ENCODE measurements at places on chromosomes 2 and 18. TPM values are rescaled to one million over a fixed set of nuclear protein-coding genes. Genes with fewer than 3 reads are reported as not detected.

DNA sequence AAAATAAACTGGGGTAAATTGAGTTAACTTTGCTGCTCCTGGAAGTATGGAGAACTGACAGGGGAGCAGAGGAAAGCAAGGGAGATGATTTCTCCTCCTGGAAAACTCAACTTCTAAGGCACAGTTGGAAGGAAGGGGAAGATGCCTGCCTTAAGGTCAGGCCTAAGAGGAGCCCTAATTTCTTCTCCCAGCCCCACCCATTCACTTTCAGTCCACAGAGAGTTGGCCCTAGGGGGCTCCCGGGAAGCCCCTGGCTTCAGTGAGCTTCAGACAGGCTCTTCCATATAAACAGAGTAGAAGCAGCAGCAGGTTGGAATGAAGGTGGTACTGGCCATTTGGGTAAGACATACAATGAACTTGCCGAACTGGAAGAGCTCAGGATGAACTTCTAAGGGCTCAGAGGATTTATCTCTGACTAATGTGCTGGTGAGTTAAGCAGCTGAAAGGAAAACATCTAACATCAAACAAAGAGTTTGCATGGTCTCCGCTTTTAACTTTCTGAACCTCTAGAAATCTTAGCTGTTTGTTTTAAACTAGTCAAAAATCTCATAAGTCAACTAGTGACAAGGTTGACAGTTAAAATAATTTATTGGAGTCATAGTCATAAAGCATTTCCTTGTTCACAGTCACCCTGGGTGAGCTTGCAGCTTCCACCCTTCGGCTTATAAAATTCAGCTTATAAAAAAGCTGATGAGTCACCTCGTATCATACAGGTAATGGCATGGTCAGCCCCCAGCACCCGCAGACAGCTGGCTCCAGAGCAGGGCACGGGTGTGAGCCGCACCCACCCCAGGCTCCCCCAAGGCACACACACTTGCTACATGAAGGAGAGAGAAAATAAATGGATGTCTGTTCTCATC lies 9.8 kb downstream of the MALL start:
- DNase-seq, result no peak

GRCh38 chr2:158795195-158795924 lies at the start of gene DAPL1:
Gene DAPL1 (plus strand): TSS chr2:158795317. CDS start chr2:158795373, 56 bp downstream.
- DNase-seq, result no peak

GRCh38 chr2:48750128-48750739 lies 5.3 kb downstream of the LHCGR start:
- DNase-seq, result no peak

DNA sequence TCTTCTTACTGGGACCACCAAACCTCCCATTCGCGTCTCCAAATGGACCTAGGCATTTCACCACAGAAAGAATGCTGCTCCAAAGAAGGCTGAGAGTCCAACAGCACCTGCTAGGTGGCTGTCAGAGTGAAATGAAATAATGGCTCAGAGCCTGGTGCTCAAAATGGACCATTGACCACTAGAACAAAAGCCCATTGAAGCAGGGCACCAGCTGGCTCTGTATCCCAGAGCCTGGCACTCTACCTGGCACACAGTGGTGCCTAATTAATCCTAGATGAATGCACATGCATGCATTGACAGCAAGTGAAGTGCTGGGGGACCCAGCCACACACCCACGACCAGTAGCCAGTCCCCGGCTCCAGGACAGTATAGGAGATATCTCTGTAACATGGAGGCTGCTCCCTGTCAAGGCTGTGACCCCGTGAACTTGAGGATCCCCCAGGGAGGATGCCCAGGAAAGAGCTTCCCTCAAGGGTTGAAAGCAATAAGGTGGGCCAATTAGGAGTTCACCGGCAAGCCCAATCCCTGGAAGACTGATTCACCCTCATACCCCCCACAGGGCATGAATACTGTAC lies 261.3 kb downstream of the TNS1 start:
- DNase-seq, result no peak

DNA sequence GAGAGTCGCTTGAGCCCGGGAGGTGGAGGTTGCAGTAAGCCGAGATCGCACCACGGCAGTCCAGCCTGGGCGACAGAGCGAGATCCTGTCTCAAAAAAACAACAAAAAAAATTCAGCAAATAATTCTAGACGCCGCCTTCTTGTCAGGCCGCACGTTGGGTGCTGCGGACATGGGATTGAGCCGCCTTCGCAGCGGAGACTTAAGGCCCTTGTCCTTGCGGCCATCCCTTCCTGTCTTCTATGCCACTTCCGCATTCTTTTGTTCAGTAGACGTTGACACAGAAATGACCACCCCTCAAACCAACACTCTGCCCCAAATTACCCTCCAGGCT lies 15.8 kb downstream of the PTPN18 start:
- DNase-seq, result no peak

- no peak for DNase-seq
Measured at GRCh38 chr2:224984637-224985036, 57.6 kb downstream of the DOCK10 start.

DNA sequence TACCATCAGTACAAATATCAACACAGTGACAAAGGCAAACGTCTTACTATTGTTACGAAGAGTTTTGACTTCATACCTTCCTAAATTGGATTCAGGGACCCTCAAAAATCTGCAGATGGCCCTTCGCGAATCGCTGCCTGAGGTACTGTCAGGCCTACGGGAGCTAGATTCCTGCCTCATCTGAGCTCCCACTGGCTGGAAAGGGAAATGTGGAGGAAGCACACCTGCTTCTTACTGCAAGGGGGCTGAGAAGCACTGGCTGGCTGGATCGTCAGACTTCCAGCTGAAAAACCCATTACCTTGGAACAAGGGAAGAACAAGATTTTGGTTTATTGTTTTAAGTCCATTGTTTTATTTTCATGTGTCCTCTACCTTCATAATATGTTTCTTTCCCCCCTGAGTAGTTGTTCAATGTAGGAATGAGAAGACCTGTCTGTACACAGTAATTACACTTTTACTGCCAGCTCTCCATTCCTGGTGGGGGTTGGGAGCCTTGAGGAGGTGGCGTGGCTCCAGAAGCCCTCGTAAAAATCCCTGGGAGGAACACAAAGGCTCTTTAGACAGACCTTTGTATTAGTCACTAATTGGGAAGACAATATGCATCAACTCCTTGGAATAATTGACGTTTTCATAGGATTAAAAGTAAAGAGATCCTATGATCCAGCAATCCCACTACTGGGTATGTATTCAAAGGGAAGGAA lies 124.1 kb upstream of the NOSTRIN start:
- DNase-seq, result no peak

GRCh38 chr18:3653263-3653850 lies 203.4 kb downstream of the TGIF1 start:
- DNase-seq, result no peak

GRCh38 chr2:114011713-114012112 lies 121.8 kb downstream of the ACTR3 start:
- DNase-seq, result no peak

- no peak for DNase-seq
Measured at GRCh38 chr2:88521445-88522073, 69.1 kb upstream of the FOXI3 start.

DNA sequence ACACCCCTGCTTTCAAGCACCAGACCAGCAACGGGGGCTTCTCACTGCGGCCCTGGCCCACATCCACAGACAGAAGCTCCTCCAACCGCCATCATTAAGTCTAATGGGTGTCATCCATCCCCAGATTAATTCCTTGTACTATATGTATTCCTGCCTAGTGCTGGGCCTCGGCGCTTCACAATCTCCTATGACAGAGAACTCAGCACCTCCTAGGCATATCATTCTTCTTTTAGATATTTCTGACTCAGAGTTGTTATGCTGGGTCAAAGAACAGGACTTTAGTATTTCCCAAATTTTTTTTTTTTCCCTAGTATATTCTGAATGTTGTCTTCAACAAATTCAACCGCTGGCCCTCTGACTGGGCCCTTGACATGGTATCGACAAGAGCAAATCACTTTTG lies 83.2 kb upstream of the TFCP2L1 start:
- no peak for DNase-seq

- no peak for DNase-seq
Measured at GRCh38 chr2:225471039-225471438, 71.5 kb downstream of the NYAP2 start.

DNA sequence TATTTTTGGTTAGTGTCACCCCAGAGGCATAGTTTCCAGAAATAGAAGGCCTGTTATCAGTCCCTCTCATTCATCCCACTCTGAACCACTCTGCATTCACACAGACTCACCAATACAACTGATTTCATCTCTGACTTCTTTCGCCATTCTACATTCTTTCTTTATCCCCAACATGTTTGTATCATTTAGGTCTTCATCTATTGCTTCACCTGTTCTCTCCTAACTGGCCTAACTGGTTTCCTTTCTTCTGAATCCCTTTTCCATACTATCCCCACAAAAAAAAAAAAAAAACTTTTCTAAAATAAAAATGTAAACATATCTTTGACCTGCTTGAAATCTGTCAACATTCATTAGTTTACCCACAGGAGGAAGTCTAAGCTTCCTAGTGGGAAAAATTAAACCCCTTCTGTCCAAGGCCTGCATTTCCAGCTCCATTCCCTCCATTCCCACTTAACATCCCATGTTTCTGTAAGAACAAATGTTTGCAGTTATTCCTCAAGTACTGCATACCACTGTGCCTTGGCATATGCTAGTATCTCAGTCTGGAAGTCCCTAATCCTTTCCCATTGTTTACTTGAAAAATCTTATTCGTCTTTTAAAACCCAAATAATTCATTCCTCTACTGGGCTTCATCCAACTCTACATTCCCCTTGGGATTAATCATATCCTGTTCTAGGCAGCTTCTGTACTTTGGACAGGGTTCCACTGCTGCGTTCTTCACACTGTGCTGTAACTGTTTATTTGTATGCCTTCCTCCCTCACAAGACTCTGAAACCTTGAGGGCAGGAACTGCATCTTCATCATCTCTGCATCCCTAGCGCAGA lies 68.5 kb downstream of the FIGN start:
- DNase-seq, result no peak

DNA sequence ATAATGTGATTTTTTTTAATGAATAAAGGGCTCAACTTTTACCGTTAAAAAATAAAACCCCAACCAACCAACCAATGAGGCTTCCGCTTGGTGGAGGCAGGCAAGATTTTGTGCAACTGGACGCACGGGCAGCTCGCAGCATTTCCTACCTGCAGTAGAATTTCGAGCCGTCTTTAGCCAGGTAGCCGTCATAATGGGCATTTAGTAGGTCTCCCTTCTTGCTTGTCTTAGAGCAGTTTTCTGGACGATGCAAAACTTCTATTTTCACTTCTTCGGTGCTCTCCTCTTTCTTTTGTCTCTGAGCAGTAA lies 316 bp downstream of the FKBP7 start:
- DNase-seq, result no peak

DNA sequence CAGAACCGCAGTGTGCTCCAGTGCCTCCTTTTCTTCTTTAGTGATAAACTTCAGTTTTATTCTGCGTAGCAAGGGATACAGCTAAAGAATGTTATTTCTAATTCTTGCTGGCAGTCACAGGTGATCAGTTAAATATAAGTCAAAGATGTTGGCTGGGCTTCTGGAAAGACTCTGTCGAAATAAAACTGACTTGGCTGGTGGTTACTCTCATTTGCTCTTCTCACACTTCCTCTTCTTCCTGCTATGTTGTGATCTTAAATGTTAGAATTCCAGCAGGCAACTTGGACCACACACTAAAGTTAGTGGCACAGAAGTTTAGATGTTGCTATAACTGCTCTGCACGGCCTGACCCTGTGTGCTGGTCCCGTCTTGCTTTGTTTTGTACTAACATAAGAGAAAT lies 278.6 kb downstream of the CDH19 start:
- DNase-seq, result no peak

- no peak for DNase-seq
Measured at GRCh38 chr2:197296835-197297234, 13.7 kb downstream of the ANKRD44 start.

- no peak for DNase-seq
Measured at GRCh38 chr18:9433671-9434121, 41.6 kb upstream of the RALBP1 start.

DNA sequence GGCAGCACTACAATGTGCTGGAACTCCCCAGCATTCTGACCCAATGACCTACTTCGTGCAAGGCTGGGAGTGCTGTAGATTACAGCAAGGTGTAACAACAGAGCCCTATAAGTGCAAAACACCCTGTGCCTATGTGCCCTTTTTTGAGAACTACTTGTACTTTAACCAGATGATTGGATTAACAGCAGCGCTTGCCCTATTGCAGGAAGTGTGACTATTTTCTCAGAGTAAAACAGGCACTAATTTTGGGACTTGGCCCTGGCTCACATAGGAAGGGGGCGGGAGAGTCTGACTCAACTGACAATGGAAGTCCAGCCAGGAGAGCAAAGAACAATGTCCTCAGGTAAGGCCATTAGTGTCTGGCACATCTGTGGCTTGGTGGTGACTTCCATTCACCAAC lies 35.6 kb upstream of the RNF125 start:
- no peak for DNase-seq

Gene TMEM178A
- total RNA-seq, result 1.4 TPM

Gene MC4R
- not detected for total RNA-seq

Gene GORASP2
- total RNA-seq, result 117 TPM

Gene GLI2
- 37.0 TPM for total RNA-seq

Gene SIX3
- total RNA-seq, result not detected

Gene SP9
- total RNA-seq, result not detected

Gene HTR2B
- total RNA-seq, result not detected

Gene GULP1
- 23.9 TPM for total RNA-seq

Gene COA5
- total RNA-seq, result 19.4 TPM

Gene CD302
- total RNA-seq, result 10.6 TPM

Gene PDCD1
- total RNA-seq, result not detected

Gene AOX1
- 2.0 TPM for total RNA-seq
